ENCODE measurements at places on chromosomes 4 and X.
A peak's percentile ranks its signal among the peaks of the same experiment; 100 is the strongest.

GRCh38 chr4:3372933-3373465, 68.8 kb upstream of the HGFAC start:
- DNase-seq: peak; percentile 53

GRCh38 chr4:1376391-1376840, 29.4 kb downstream of the UVSSA start:
- no peak for DNase-seq

- DNase-seq: no peak
Measured at GRCh38 chr4:14749910-14750309, 252.4 kb upstream of the CPEB2 start.

- no peak for DNase-seq
Measured at GRCh38 chrX:14801136-14801535, 71.7 kb downstream of the FANCB start.

DNA sequence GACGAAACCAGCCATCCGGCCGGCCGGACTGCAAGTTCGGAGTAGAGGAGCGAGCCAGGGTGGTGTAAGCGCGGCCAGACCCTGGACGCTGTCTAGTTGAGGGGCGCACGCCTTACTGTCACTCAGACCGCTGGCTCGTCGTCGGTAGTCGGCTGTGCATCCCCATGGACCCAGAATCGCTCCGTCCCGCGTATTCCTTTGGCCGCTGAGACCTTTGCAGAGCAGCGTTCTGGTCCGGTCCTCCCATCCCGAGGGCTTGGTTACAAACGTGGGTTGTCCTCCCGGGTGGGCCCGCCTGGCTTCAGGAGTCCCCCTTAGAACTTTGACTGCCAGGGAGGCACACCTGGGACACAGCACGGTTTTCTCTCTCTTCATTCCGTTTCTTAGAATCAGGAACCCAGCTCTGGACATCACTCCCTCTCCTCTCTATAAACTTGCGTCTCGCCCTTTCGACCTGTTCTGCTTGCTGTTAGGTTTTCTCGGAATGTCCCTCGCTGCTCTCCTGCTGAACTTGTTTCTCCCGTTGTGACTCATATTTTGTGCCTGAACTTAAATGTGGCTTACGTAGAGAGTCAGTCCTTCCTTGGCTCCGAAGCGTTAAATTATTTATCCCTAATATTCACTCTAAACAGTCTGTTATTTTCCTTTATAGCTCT, 672 bp downstream of the PGM2 start:
- DNase-seq: no peak

GRCh38 chr4:25420931-25421330, 43.9 kb downstream of the ANAPC4 start:
- no peak for DNase-seq

DNA sequence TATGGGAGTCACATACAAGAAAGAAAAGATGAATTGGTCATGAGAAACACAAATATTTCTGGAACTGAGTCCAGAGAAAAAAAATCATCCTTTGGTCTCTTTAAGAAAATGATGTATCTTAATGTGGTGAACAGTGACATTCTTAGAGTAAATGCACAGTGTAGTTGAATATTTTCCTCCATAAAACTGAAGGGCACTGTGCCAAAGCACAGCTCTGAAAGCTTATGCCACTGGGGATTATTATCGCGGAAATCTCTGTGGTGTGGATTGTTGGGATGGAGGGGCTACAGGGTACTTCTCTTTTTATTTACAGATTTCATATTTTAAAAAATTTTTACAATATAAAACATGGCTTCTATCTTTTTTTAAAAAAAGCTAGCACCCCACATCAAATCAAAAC, 908.1 kb downstream of the CCSER1 start:
- no peak for DNase-seq

GRCh38 chr4:152682143-152682941, 2.5 kb upstream of the TMEM154 start:
- peak; percentile 64 for DNase-seq

- DNase-seq: no peak
Measured at GRCh38 chrX:119402588-119402987, 3.5 kb downstream of the SLC25A43 start.

DNA sequence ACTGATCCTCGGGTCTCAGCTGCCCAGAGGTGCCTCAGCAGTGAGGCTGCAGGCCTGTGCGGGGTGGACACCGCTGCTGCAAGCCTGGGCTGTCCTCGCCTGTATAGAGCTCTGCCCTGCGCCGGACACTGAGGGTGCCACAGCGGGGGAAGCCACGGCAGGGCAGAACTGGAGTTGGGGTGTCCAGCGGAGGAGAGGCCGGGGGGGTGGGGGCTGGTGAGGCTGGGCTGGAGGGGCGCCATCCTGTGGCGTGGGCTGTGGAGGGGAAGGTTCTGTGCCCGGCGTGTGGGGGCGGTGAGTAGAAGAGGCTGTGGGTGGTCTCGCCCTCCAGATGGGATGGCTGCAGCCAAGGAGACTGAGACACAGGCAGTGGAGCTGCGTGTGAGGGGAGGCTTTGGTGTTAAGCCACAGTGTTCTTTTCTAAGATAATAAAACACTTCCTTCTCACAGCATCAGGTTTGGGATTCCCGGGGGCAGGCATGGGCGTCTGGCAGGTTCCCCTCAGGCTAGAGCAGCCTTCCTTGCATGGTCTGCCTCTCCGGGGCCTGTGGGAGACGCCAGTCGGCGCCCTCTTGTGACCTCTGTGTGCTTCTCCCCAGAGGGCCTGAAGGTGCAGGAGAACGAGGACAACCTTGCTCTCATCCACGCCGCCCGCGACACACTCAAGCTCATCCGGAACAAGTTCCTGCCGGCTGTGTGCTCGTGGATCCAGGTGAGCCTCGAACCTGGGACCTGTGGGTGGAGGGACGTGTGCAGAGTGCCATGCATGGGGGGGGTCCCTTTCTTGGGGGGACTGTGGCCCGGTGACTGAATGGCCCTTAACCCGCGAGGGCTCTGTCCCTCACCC, 7.4 kb downstream of the UVSSA start:
- no peak for DNase-seq

GRCh38 chr4:110197529-110198042, 829 bp downstream of the ELOVL6 start:
- DNase-seq: peak; percentile 62

DNA sequence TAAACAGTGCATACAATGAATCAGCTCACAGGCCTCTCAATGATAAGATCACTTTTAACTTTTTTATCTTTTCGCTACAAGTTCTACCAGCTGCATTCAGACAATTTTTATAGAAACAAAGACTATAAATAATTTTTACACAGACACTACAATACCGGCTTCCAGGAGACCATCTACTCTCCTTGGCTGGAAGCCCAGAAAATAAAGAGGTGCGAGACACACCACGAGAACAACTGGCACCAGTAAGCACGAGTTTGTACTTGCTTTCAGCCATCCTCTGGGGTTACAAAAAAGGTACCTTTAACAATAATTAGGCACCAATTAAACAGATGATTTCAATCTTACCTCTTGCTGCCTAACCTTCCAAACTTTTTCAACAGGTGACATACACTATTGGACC, 11.2 kb upstream of the PRDX4 start:
- no peak for DNase-seq

DNA sequence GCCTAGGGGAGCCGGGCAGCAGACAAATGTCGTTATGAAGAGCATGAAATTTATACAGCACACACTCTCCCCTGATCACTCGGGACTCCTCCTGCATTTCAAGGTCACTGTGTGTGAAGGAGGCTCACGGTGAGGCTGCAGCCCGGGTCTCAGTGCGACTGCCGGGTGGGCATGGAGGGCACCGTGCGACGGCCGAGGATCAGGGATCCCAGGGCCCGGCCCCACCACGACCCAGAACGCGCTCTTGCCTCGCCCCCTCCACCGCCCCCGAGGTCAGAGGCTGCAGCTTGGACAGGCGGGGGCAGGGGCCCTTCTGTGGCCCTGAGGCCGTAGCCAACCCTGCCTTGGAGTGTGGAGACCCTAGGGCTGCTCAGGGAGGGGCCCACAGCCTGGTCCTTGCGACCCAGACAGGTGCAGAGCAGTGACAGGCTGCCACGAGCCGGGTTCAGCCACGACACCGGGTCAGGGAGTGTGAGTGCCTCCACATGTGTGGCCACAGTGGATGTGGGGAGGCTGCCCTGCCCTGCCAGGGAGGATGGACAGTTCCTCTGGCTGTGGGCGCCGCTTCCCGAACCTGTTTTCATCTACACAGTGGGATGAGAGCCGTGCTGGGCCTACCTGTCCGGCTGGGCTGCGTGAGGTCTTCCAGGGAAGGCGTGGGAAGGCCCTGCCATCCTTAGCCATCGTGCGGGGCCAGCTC, 89.3 kb upstream of the NKX1-1 start:
- DNase-seq: peak; percentile 6

- DNase-seq: no peak
Measured at GRCh38 chr4:160175064-160175643, 1072.3 kb downstream of the RAPGEF2 start.

GRCh38 chr4:176195184-176195978, at the start of gene SPATA4:
SPATA4 (minus strand) TSS chr4:176195585; CDS start chr4:176195562, 23 bp downstream.
- DNase-seq: peak; percentile 96

GRCh38 chr4:116755051-116755450, 330.3 kb downstream of the TRAM1L1 start:
- DNase-seq: no peak

- DNase-seq: peak; percentile 34
Measured at GRCh38 chr4:169774466-169775445, 17.0 kb upstream of the HPF1 start.
